Right forelimb (tissue), 1 donor: ENCODE measurements at places on chromosomes 11 and 22.

DNA sequence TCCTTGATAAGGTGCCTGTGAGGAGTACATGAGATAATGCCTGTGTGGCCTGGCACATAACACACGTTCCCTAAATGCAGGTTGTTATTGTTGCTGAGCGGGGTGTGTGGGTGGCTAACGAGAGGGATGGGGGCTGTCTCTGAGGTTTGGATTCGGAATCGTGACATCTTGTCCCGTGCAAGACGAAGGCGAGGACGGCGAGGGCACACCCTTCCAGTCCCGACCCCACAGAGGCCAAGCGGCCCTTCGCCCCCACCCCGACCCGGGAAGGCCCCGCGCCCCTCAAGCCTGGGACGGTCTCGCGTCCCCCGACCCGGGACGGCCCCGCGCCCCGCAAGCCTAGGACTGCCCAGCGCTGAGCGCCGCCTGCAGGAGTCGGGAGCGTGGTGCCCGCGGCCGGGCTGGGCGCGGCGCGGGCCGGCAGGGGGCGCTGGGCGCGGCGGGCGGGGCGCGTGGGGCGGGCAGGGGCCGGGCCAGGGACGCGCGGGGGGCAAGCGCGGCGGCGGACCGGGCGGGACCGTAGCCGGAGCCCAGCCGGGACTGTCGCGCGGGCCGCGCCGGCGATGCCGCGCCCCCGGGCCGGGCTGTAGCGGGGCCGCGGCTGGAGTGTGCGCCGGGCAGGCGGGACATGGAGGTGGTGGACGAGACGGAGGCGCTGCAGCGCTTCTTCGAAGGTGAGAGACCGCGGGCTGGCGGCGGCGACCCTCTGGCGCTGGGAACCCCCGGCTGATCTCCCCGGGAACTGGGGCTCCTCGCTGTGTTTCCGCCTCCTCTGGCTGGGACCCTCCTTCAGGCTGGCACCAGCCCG, at the start of gene MYRF:
Gene MYRF (plus strand): TSS at position 520 of the 808 bp plus-strand sequence. CDS start 109 bp downstream, at position 629.
- DNase-seq: peak; percentile 74

DNA sequence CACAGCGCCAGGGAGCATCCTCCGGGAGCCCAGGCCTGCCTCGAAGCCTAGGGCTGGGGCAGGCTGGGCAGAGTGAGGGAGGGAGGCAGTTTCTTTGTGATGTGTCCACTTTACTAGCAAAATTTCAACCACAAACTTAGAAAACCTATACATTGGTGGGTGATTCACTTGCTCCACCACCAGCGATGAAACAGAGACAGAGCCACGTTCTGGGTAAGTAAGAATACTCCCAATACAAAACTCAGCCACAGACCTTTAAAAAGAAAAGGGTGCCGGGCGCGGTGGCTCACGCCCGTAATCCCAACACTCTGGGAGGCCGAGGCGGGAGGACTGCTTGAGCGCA, 22.3 kb downstream of the CDKN1C start:
- DNase-seq: no peak

DNA sequence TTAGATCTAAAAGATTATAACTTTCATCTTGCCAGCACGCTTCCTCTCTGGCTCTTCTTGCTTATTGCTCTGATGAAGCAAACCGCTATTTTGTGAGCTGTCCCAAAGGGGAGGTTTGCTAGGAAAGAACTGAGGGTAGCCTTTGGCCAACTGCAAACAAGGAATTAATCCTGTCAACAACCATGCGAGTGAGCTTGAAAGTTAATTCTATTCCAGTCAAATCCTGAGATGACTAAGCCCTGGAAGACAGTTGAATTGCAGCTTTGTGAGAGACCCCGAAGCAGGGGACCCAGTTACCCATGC, 10.3 kb upstream of the RNF141 start:
- DNase-seq: no peak

DNA sequence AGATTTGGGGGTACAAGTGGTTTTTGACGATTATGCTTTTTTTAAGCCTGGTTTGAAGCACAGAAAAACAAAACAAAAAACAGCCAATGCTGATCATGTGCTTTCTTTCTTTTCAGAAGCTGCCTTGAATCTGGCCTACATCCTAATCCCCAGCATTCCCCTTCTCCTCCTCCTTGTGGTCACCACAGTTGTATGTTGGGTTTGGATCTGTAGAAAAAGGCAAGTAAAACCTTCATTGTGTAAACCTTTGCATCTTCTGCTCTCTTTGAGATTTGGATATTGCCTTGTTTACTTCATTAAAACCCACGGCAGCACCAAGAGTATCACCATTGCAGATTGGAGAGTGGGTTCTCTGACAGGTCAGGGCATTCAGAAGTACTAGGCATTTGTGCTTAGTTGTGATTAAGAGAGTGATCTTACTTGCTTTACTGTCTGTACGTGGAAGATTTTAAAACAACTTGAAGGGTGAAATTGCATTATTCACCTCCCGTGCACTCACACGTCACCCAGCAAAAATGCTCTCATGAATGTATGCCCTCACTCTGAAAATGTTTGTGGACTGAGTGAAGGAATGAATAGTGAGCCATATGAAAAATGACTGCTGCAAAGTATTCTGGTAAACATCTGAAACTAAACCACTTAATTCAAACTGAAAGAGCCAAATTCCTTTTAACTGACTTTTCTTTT, 17.0 kb downstream of the LAYN start:
- no peak for DNase-seq

DNA sequence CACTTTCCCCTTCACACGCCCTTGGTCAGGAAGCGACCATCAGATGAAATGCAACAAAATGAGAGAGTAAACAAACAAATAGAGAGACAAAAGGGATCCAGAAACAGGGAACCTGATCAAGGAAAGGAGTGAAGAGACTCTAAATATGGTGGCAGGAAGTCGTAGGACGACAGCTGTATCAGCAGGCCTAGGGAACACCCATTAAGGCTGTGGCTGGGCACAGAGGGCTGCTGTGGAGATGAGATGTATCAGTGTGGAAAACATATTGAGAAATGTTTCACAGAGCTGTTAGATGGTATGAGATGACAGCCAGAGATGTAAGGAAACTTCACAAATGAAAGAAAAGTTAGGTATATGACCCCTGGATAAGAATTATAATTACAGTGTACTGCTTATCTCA, 155.8 kb upstream of the MTMR2 start:
- no peak for DNase-seq

- DNase-seq: no peak
Measured at GRCh38 chr11:130055617-130056016, 14.1 kb upstream of the APLP2 start.

GRCh38 chr11:87097582-87097981, 59.8 kb downstream of the TMEM135 start:
- peak; percentile 44 for DNase-seq

DNA sequence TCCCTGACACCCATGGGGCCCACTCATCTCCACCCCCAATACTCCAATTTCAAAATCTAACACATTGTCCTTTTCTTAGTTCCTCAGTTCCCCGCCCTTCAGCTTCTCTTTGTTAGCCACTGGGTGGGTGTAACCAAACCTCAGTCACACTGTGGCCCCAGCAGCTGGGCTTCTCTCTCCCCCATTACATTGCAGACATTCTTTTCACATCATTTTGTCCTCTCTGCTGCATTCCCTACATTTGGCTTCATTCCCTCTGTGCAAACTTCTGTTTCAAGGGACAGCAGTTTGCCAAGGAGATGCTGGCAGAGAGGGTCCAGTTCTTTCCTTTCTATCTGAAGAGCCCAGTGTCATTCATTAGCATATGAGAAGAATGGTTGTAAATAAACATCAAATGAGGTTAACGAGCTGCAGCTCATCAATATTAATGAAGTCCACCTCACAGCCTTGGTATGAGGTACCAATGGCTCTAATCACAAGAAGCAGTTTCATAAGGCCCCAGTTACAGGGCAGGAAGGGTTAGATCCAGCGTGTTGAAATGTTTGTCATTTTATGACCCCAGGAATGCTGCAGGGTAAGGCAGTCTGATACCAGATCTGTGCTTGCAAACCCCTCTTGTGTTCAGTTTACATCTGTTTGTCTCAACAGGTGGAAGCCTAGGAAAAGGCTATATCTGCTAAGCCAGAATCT, 72.3 kb downstream of the ARFGAP2 start:
- DNase-seq: peak; percentile 58

- DNase-seq: no peak
Measured at GRCh38 chr22:50622723-50623327, 5.1 kb downstream of the ARSA start.
